ENCODE measurements at places on chromosomes 12 and 14. TPM values are rescaled to one million over a fixed set of nuclear protein-coding genes. Genes with fewer than 3 reads are reported as not detected.

Gene NEUROD4
- total RNA-seq: not detected

Gene TAS2R10
- total RNA-seq: not detected

Gene ITGA5
- 35.8 TPM for total RNA-seq

Gene GLI1
- total RNA-seq: 1.8 TPM

Gene MYO1A
- total RNA-seq: not detected

Gene ADGRD1
- total RNA-seq: not detected

Gene OTX2
- total RNA-seq: not detected

Gene PROX2
- total RNA-seq: not detected

DNA sequence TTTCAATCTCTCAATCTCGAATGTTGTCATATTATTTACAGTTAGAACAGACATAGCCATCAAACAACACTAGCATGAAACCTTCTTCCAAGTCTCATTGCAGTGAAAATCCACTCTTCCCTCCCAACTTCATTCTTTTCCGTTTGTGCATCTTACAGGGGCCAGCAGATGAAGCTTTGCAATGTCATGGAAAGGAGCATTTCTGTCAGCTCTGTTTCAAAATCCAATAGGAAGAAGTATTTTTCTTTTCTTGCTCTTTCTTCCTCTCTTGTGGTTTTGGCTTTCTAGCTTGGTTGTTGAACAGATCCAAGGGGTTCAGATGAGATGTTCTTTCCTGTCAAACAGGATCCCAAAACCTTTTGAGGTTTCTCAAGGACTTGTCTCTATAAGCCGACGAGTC lies 416.6 kb downstream of the AEBP2 start:
- DNase-seq: no peak

DNA sequence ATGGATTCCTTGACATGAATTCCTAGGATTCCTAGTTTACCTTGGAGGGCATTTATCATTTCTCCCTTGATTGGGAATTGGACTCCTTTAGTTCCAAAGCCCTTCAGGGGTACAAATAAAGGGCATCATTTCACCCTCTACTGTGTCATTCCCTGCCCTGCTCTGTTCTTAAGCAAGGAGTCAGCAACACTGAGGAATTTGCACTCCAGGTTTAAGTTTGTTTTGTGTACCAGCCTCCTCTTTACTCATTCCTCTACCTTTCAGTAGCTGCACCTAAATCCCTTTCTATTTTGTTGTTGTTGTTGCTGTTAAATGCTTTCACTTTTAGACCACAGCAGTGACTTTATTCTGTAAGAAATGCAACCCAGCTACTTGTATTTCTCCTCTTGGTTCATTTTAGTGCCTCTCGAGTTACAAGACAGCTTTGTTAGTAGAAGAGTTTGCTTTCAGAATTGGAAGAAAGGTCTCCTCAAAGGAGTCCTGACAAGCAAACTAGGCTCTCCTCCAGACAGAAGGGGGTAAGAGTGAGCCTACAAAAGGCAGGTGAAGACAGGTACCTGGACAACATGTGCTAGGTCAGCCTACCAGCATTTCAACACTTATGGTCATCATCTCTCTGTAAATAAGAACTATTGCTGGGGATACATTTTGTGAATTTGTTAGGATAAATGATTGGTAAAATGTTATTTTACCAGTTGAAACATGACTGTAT lies 90.0 kb downstream of the RMST start:
- DNase-seq: no peak

- DNase-seq: no peak
These were observed 229.5 kb downstream of the NAV3 start for GRCh38 chr12:78060186-78060585.

- no peak for DNase-seq
These were observed 827.6 kb downstream of the SLC6A15 start for GRCh38 chr12:84085046-84085445.

DNA sequence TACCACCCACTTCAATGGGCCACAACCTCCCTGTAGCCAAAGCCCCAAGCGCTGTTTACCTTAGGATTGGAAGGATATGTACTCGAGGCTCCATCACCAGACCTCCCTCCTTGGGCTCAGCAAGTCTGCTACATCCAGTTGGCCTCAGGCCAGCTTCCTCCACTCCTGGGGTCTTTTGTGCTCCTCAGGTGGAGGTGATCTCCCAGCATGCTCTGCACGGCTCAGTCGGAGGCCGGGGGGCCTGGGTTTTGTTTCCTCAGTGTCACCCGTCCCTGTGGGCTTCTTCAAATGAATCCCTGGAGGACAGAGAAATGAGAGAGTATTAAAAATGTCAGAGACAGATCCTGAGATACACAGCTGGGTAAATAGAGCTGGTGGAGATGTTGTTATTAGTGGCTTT lies 723.1 kb upstream of the TBX3 start:
- DNase-seq: no peak

- no peak for DNase-seq
These were observed 40.2 kb downstream of the SPRING1 start for GRCh38 chr12:116697716-116698115.

GRCh38 chr14:69664865-69665526 lies 53.6 kb downstream of the SUSD6 start:
- no peak for DNase-seq

DNA sequence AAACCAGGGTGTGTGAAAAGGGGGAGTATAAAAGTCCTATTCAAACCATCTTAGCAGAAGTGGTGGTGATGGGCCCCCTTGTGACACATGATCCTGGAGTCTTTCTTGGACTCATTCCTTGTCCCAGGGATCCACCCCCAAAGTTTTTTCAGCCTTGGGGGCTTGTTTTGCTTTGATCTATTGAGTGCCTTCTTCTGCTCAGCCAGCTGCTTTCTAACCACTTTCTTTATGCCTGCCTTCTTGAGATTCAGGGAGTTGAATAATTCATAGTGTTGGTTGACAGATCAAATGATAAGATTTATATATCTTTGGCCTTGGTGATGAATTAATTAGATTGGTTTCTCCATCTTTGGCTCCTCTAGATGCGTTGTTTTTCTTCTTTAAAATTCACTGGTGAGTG lies 926.7 kb downstream of the DIO2 start:
- DNase-seq: no peak

Measured in Caki2 (cell line).